H7 (cell line): ENCODE measurements at places on chromosomes 12 and 14.
A peak's percentile ranks its signal among the peaks of the same experiment; 100 is the strongest.

- no peak for DNase-seq
Observed at GRCh38 chr14:44736326-44736725, 225.4 kb downstream of the KLHL28 start.

DNA sequence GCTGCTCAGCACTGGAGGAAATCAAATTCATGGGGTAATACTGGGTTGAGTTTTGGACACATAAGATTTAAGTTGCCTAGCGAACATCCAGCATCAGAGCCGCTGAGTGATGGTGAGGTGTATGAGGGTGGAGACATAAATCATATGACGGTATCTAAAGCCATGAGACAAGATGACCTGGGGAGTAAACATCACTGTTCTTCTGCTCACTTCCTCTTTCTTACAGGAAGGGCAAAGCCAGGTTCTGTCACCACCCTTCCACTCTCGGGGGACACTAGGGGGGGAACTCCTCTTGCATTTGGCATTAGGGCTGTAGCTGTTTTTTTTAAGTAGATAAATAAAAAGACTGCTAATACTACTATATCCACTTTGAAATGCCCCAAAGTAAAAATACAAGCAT lies 24.0 kb downstream of the PRDM4 start:
- DNase-seq = no peak

DNA sequence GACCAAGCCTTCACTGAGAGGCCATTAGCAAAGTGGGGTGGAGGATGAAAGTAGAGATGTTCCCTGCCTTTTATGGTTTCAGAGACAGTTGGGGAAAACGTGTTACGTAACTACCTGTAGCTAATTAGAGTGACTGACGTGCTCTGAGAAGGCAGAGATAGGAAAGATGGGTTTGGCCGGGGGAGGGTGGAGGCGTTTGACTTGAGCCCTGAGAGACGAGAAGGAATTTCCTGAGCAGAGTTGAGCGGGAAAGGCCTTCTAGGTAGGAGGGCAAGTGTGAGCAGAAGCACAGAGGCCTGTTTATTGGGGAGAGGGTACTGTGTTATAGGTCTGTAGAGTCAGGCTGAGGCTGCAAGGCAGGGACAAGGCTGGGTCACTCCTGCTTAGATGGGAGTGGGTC lies 8.6 kb downstream of the TUNAR start:
- peak; percentile 52 for DNase-seq

DNA sequence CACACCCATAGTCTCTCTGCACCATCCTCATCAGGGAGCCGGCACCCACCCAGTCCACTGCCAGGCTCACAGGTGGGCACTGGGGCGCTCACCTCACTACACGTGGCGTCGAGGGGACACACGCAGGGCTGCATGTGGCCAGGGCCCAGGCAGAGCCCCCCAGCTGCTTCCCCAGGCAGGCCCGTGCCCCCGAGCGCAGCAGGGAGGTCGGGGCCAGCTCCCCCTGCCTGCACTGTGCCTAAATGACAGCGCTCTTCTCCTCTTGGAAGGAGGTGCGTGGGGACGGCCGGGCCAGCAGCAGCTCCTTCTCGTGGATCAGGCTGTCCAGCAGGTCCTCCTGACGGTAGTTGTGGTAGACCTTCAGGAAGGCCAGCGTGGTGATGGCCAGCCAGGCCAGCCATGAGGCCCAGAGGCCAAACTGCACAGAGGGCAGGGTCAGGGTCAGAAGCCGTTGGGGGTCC lies 11.3 kb downstream of the TMEM179 start:
- peak; percentile 90 for DNase-seq

DNA sequence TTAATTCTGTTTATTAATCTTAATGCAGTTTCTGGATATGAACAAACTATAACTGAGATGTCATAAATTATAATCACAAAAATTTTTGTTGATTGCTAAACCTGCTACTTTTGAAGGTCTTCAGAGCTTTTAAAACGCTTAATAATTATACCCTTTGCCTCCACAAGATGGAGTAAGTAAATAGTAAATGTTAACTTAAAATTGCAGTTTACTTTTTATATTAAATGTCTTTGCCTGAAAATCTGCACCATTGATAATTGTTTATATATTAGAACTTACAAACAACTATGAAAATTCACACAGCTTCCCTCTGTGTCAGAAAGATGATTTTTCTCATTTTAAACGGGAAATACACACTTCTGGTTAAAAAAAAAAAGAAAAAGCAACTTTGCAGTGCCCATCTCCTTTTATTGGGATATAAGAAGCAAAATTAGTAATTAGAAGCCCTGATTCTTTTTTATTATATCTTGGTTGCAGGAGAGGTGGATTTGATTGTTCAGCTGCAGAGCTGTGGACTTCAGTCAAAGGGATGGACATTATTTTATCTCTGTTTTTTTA lies 35.6 kb downstream of the SCFD1 start:
- no peak for DNase-seq

DNA sequence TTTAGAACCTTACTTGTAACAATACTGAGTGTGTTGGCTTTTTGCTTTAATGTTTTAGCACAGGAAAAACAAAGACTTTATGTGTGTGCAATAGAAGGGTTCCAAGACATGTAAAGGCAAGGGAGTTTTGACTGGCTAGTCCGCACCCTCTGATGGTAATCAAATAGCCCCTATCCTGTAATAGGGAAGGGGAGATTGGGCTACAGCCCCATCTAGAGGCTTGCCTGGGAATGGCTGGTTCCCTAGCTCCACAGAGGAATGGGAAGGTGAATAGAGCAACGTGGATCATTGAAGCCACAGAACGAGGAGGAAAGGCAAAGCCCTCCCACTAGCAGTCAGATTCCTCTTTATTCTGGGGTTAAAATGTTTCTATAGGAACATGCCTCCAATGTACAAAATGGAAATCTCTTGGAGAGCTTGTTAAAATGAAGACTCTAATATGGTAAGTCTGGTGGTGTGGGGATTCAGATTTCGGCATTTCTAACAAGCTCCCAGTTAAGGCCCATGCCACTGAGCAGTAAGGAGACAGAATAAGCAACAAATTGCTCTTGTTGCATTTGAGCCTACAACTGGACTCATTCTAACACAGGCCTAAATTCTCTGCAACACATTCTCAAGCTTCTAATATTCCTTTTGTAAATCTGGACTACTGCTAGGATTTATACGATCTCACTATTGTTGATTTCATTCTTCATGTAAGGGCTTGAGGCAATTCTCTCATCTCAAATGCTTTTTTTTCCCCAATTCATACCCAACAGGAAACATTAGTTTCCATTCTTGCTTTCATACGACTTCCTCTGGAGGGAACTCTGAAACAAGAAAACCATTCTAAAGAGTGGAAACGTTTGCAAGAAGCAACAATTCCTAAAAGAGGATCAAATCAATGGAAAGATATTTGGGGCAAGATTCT lies 57.1 kb downstream of the NIN start:
- peak; percentile 87 for DNase-seq

- peak; percentile 18 for DNase-seq
Observed at GRCh38 chr14:105034315-105035039, 13.6 kb upstream of the CDCA4 start.

DNA sequence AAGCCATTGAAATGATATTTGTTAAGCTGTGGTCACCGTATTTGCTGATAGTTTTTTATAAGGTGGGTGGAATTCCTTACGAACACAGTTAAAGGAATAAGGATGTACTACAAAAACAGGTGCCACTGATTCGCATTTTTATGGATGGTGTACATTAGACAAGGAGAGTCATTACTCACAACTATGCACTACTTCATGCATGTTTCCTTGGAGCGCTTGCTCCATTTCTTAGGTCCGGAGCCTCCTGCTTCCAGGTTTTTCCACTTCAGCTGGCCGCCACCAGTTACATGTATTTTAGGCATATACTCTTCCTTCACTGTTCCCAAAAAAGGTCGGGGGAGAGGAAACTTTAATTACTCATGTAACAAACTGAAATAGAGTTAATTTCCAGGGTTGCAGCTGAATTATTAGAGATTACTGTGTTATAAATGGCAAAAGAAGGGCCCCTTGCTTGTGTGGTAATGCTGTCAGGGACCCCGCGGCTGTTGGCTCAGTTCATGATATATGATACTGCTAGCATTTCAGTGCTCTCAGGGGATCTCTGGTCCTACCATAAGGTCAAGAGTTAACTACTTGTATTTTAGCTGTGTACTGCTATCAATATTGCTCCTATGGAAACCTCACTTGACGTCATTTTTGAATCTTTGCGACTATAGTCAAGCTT lies 454.7 kb downstream of the NPAS3 start:
- DNase-seq = no peak

- no peak for DNase-seq
Observed at GRCh38 chr12:12015073-12015685, 55.6 kb upstream of the BCL2L14 start.

GRCh38 chr12:92648242-92649031 lies 54.4 kb upstream of the PLEKHG7 start:
- no peak for DNase-seq

GRCh38 chr12:46660276-46660675 lies 165.5 kb downstream of the SLC38A4 start:
- no peak for DNase-seq

- no peak for DNase-seq
Observed at GRCh38 chr12:3350432-3350831, 140.6 kb upstream of the PRMT8 start.

GRCh38 chr14:81406863-81407262 lies 6.7 kb upstream of the STON2 start:
- no peak for DNase-seq

DNA sequence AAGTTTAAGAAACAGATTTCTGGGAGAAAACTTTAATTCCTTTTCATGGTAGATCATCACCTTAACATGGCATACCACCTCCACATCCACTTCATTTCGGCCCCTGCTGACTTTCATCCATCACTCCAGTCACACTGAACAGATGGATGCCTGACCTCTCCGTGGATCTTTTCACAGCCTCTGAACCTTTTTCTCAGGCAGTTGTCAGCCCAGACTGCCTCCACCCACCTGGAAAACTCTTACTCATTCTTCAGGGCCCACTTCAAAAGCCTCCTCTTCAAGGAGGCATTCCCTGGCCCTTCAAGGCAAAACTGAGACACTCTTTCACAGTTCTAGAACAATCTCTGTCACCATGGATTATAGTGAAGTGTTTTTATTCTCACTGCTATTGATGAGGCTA lies 52.9 kb downstream of the GXYLT1 start:
- no peak for DNase-seq

GRCh38 chr12:68646484-68646883 lies 35.8 kb downstream of the RAP1B start:
- no peak for DNase-seq

GRCh38 chr14:37816743-37817295 lies 221.4 kb downstream of the TTC6 start:
- no peak for DNase-seq

DNA sequence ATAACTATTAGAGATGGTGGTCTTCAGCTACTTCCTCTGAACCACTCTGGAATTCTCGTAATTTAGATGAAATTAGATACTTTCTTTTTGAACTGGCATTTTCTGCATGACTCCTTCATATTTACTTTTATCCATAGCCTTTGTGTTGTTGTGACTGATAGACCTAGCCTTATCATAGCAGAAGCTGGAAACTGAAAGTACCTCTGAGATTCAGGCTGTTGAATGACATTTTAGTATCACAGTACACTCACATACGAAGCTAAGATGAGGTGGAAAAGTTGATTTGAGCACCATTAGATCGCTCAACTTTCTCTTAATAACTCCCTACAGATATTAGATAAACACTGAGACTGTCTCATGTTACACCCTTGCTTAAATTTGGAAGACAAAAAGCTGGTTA lies 525.1 kb upstream of the FBXO33 start:
- DNase-seq = no peak

- DNase-seq = no peak
Observed at GRCh38 chr12:128033473-128033872, 233.5 kb upstream of the TMEM132C start.
